ENCODE measurements at places on chromosomes 5 and 9.

DNA sequence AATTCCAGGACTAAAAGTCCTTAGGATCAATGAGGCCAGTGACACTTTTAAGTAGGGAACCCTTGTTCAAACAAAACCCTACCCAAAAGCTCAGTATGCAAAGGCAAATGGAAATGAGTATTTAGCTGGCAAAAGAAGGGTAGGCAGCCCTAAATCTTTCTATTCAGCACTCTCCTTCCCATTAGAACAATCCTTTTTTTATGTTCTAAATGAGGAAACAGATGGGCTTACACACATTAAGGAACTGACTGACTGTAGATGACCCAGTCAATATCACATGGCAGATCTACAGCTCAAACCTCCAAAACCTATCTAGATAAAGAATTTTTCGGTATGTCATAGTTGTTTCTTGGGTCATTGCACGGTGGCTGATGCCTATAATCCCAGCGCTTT is 7.2 kb downstream of the CSNK1A1 start:
- no peak for DNase-seq

DNA sequence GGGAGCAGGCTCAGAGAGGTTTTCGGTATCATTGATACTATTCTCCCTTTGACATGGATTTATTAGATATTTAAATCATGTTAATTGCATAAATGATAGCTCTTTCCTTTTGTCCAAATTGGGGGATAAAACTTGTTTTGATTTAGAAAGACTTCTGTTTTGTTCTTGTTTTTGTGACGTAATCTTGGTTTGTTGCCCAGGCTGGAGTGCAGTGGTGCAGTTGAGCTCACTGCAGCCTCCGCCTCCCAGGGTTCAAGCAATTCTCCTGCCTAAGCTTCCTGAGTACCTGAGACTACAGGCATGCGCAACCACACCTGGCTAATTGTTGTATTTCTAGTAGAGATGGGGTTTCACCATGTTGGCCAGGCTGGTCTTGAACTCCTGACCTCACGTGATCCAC is 7.1 kb downstream of the MAT2B start:
- no peak for DNase-seq

GRCh38 chr5:178241688-178242231 is 9.2 kb upstream of the PHYKPL start:
- DNase-seq, result no peak

DNA sequence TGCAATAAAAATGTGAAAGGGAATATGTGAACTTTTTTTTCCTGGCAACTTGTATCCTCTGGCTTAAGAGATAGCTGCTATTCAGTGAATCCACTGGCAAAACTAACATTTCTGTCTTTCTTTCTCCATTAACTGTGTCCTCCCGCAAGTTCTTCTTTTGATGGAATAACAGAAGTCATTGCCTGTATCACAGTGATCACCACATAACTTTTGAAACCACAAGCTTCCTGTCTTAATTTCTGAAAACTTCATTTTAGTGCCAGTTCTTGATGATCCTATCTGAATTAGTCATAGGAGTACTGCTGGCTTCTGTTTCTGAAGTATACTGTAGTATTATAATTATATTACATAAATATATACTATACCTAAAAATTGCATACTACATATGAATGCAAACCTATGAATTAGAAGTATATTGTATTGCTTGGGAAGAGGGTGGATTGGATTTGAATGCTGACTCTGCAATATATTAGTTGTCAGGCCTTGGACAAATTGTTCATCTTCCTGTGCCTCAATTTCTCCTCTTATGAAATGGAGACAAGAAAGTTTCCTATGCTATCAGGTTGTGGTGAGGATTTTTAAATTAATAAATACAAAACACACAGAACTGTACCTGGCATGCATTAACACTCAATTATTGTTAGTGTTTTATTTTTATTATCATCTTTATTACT is 441.6 kb downstream of the CETN3 start:
- DNase-seq, result no peak

DNA sequence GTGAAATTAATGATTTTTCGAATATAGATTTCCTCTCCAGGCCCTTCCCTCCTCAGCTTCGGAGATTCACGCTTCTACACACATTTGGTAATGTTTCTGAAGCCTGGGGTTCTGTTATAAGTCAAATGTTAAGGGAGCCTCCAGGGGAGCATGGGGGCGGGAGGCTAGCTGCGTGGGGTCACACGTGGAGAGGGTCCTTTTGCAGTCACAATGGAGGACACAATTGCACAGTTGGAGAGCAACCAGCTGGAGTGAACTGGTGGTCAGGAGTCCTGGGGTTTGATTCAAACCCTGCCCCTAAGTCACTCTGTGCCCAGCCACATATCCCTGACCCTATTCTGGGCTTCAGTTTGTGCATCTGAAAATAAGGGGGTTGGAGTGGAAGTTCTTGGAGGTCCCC is 481.4 kb downstream of the CDK5RAP2 start:
- DNase-seq, result no peak

DNA sequence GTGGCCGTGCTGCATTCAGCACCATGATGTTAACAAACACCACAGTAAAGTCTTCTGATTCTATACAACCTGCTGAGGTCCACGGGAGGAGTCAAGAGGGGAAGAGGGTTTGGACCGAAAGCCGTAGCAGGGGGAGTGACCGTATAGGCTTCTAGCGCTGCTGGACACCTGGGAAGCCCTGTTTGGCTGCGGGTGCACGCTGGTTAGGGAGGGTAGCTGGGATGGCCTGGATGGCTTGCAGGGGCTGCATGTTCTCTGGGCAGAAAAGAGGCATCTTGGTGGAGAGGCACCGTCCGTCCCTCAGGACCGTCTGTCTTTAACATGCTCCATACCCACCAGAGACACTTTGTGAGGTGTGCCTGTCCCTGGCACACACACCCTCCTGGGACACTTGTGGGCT is 251.0 kb upstream of the IRX1 start:
- DNase-seq, result no peak

GRCh38 chr9:112571624-112572355 is 85.2 kb downstream of the KIAA1958 start:
- DNase-seq, result no peak

DNA sequence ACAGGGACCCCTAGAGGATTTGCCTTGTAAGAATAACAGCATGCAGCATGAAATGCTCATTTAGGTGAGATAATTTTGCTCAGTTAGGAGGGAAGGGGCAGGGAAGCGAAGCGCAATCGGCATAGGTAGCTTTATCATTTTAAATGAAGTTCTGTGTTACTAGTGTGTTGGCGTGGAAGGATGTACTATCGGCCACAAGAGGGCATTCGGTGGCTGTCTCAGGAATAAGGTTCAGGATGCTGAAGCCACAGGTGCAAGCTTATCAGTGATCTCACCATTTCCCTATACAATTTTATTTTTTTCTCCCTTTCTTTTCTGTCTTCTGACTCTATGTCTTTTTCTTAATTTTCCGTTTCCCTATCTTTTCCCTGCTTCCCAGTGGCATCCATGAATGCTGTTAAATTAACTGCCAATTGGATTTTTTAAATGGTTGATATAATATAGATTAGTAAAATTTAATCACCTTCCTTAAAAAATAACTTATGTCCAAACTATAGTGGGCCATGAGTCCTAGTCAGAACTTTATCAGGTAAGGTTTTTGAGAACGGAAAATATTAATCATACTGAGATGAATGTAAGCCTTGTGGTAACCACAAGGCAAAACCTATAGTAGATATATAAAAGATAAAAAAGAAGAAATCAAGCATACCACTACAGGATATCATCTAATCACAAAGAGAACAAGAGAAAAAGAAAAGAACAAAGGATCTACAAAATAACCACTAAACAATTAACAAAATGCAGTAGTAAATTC is 1.2 kb upstream of the INSL6 start:
- peak; percentile 39 for DNase-seq

GRCh38 chr9:83231039-83231438 is 168.1 kb upstream of the RASEF start:
- DNase-seq, result no peak

GRCh38 chr9:30846651-30847050 is 1537.8 kb upstream of the ACO1 start:
- no peak for DNase-seq

GRCh38 chr9:22469928-22470544 is 23.4 kb downstream of the DMRTA1 start:
- DNase-seq, result peak; percentile 4

DNA sequence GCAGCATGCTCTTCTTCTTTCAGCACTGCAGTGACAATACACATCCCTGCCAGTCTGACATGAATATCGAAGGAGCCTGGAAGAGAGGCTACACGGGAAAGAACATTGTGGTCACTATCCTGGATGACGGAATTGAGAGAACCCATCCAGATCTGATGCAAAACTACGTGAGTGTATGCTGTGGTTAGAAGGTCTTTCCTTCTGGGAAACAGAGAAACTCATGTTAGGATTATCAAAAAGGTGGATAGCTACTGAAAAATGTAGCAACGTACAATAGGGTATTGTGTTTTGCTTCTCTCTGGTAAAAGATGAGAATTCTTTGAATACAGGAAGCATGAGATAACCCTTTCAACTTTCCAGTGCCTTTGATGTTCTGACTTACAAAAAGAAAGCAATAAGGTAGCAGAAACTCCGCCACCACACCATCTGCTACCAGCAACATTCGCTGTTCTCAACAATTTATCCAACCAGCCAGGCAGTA is 133.3 kb downstream of the PCSK5 start:
- DNase-seq, result peak; percentile 35

Measured in CD8-positive, alpha-beta T cell (primary cell).